Activated CD4-positive, alpha-beta T cell treated with anti-CD3 and anti-CD28 coated beads, Interleukin-2, amount 10 ng/mL, durations not matched to agents 7 days and 5 days (primary cell): ENCODE measurements at places on chromosomes 3 and 15. TPM values are rescaled to one million over a fixed set of nuclear protein-coding genes. Genes with fewer than 3 reads are reported as not detected.

GRCh38 chr3:160564258-160564911, 986 bp downstream of the KPNA4 start:
- DNase-seq, result peak; percentile 10

DNA sequence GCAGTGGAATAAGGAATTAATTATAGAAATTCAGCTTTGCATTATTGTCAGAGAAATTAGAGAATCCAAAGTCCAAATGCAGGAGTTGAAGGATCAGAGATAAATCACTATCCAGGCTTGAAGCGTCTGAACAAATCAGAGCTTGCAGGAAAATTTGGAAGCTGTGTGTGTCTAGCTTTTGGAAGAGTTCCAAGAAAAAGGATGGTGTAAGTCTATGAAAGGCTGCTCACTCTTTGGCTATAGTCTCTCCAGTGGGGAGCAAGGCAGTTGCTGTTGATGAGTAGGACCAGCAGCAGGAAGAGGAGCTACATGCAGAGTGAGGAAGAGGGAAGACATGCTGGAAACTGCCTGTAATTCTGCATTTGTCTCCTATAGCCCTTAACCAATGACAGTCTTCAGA, 464.3 kb upstream of the GRM7 start:
- DNase-seq, result no peak

GRCh38 chr15:94387849-94388441, 156.6 kb downstream of the MCTP2 start:
- DNase-seq, result peak; percentile 61

GRCh38 chr15:77837649-77838025, 204.9 kb upstream of the LINGO1 start:
- DNase-seq, result no peak

Gene PYGO1
- total RNA-seq, result 0.06 TPM
